NCI-H446 treated with DMSO at 0.1 percent for 48 hours (cell line): ENCODE measurements at places on chromosomes 3 and 15.

DNA sequence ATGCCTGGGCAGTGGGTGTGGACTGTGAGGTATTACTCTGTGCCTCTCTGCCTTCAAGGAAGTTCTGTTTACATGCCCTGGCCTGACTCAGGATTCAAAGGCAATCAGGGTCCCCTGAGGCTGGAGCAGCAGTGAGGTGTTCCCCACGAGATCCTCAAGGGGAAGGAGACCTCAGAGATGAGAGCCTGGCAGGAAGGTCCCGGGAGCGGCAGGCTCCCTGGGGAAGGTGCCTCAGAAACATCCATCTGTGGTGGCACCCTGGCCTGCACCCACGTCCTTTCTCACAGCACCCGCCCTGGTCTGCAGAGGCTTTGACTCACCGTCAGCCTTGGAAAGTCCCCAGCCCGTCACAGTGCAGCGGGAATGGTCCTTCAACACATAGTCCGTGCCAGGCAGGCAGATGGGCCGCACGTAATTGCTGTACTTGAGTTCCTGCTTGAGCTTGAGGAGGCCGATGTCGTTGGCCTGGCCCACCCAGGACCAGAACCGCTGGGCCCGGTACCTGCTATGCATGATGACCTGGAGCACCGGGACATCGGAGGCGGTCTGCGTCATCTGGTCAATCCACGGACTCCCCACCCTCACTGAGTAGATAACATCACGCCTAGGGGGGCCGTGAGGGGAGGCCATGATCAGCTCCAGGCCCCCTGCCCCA, 3.6 kb downstream of the PRSS50 start:
- no peak for DNase-seq

DNA sequence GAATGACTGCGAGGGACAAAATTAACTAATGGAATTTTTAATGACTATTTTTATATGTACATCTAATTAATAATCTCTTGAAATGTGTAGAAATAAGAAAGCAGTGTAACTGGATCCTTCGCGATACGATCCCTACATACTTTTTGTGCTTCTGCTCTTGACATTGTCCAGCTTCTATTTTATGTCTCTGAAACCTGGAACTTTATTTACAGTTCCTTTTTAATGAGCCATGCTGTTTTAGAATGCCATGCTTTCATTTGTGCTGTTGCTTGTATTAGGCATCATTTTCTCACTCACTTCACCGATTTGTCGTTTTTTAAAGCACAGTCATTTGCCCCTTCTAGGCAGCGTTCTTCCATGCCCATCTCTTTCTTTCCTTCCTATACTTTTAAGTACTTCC, 301.3 kb downstream of the EDEM1 start:
- no peak for DNase-seq

DNA sequence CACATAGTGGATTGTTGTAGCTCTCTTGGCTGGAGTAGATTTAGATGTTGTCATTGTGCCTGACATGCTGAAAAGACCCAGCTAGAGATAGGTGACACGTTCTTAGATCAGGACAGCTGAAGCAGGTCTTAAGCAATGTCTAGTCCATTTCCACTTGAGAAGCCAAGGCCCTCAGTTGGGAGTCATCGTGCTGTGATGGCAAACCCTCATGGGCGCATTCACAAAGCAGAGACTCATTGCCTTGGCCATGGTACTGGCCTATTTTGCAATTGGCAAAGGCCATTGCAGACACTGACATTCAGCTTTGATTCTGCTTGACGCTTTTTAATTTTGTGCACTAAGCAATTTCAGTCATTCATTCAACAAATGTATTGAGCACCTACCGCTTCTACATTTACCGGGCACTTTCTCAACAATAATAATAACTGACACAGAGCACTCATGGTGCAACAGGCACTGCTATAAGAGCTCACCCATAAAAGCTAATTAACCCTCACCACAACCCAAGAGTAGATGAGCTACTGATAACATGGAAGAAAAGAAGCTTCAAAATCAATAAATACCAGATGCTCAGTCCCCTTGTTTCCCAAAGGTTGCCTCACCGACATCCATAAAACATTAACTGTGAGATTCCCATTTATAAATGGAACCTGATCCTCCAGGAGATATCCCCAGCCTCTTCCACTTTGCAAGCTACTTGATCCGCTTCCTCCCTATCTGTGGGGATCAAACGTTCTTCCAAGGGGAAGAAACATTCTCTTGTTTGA, 200.1 kb downstream of the TLE3 start:
- no peak for DNase-seq

DNA sequence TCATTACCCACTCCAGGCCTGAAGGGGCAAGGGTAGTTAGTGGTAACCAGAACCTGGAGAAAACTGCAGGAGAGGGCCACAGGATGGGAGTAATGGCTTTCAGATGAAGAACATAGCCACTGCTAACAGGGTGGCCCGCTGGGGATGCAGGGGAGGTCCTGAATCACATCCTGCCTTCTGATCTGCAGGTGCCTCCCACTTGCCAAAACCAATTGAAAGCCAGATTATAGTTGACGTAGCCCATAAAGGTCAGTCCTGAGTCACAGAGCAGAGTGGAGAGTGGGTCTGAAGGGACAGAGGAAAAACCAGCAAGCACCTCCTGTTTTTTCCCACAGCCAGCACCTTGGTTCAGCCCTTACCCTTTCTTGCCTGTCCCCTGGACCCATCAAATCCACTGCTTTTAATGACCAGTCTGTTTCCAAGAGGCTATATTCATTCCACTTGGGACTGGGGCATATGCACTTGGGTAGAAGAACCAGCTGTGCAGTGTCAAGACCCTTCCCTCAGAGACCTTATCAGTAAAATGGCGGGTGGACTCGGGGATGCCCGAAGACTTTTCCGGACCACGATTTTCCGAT, 646 bp upstream of the SLC35G2 start:
- DNase-seq = no peak

DNA sequence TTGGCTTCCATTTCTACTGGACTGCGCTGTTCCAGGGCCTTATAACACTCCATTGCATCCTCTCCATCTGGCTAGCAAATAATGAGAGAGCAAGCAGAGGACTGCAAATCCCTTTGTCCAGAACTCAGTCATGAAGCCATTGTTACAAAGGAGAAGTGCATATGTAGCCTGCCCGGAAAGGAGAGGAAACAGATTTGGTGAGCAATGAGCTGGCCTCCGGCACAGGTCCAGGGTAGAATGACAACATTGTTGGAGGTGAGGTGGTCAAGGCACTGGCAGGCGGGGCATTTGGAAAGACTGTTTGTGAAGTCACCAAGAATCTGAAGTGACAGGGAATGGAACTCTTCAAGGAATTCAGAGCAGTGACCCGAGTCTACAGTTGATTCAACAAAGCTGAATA, 25.0 kb upstream of the ATP1B3 start:
- DNase-seq = no peak
